ENCODE measurements at places on chromosomes 13 and 19.

GRCh38 chr13:34070006-34070405 is 252.1 kb downstream of the RFC3 start:
- DNase-seq: no peak

DNA sequence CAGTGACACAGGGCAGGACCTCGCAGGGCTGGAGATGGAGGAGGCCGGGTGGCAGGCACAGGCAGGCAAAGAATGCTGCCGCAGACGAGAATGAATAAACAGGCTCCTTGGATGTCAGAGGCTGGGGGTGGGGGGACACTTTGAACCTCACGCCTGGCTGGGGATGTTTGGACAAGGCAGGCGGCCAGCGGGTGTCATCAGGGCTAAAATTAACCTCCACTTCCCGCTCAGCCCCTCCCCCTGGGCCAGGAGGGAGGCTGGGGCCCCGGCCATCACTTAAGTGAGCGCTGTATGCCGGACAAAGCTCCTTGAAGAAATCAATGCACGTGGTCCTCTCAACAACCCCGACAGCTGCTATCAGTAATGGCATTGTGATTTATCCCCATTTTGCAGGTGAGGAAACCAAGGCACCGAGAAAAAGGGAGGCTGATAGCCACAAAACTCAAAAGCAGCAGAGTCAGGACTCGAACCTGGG is 10.3 kb upstream of the FUT5 start:
- DNase-seq: no peak

- no peak for DNase-seq
Measured at GRCh38 chr19:8531470-8531869, 17.5 kb upstream of the ZNF414 start.

DNA sequence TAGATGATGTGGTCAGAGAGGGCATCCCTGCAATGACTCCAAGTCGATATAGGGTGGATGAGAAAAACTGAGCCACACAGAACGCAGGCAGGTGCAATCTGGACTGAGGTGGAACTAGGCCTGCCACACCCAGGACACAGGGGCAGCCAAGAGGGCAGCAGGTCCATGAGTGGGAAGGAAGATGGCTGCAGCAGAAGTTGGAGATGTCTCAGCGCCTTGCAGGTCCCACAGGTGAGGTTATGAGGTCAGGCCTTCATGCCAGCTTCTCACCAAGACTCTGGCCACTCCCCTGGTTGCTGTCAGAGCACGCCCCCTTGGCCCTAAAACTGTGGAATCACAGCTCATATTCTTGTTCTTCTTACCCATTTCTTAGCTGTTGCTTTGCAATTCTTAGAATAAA is 147.7 kb upstream of the VSTM2B start:
- no peak for DNase-seq

- no peak for DNase-seq
Measured at GRCh38 chr13:77429320-77430142, 102.6 kb upstream of the MYCBP2 start.

DNA sequence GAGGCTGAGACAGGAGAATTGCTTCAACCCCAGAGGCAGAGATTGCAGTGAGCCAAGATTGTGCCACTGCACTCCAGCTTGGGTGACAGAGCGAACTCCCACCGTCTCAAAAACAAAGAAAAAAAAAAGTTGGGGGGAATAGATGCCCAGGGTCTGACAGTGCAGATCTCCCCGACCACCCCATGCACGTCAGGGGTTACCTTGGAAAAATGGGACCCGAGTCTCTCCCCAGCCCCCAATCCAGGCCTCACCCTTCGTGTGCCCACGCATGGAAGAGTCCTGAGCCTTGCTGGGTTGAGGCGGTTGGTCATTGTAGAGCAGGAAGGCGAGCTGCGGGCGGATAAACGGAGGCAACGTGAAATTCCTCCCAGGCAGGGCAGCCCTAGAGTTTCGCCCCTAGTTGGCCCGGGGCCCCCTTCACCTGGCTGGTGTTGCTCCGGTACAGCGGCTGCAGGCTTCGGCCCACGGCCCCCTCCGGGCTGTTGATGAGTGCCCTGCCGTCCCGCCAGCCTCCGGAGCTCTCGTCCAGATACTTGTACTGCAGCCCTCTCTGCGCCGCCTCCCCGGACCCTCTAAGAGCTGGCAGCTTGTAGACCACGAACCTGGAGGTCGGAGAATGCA is 588 bp downstream of the DNASE2 start:
- DNase-seq: no peak

- no peak for DNase-seq
Measured at GRCh38 chr13:105089858-105090643, 1445.4 kb downstream of the EFNB2 start.

DNA sequence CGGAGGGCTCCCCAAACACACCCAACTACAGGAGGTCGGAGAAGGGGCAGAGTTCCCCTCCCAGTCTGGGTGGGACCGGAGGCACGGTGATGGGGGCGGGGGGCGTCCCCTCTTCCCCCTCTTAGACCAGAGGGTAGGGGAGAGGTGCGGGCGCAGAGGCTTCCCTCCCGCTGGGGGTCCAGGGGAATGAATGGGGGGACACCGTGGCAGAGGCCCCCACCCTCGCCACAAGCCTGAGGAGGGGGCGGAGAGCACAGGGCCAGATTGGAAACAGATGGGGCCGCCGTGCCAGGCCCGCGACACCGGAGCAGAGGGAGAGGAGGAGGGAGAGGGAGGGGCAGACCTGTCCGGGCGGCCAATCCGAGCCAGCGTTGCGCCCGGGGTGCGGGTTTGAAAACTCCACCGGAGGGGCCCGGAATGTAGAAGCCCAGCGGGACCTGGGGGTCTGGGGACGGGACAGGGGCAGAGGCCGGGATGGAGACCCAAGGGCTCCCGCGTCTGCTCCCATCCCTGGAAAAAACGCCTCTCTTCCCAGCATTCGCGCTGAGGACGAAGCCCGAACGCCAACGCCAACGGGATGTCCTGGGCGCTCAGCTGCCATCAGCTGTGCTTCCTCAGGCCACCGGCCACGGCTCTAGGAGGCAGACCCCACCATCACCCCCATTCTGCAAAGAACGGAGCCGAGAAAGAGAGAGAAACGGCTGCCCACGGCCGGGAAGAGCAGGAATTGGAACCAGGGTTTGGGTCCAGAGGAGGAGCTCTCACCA is 46.8 kb downstream of the PTPRS start:
- DNase-seq: no peak
